ENCODE measurements at places on chromosomes 7 and 10. TPM values are rescaled to one million over a fixed set of nuclear protein-coding genes. Genes with fewer than 3 reads are reported as not detected.

DNA sequence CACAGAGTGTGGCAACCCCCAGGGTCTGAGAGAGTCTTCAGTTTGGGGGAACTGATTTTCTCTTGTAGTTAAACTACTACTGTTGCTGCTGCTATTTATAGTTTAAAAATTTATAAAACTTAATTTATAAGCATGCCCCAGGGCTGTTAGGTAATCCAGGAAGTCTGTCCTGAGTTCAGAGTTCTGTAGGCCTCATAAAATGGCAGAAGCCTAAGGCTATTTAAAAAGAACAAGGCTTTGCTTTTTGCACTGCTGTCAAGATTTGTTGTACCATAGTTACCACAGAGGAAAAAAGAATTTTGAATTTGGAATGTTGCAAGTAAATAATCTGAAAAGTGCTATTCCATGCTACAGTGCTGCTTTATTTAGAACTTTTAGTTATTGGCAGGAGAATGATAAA is 66.1 kb downstream of the AGK start:
- H3K4me1 ChIP-seq, result no peaks in the 10 kb centered on the region
- no peaks in the 10 kb centered on the region for H3K27me3 ChIP-seq
- no peak overlapping the region for H3K27ac ChIP-seq
- H3K36me3 ChIP-seq, result peaks cover 32% of the 10 kb centered on the region
- H3K4me3 ChIP-seq, result no peak overlapping the region

The NAT16 gene
- total RNA-seq, result not detected

The SLIT1 gene
- 0.33 TPM for total RNA-seq

The GRM3 gene
- total RNA-seq, result not detected

- H3K4me1 ChIP-seq, result peaks cover 8% of the 10 kb centered on the region
- DNase-seq, result peak; percentile 90
- H3K27ac ChIP-seq, result peak overlapping the region; percentile 25
- H3K36me3 ChIP-seq, result no peaks in the 10 kb centered on the region
- peaks cover 18% of the 10 kb centered on the region for H3K27me3 ChIP-seq
- peak overlapping the region; percentile 37 for H3K4me3 ChIP-seq
Measured at GRCh38 chr10:132023092-132023811, 41.5 kb upstream of the BNIP3 start.

DNA sequence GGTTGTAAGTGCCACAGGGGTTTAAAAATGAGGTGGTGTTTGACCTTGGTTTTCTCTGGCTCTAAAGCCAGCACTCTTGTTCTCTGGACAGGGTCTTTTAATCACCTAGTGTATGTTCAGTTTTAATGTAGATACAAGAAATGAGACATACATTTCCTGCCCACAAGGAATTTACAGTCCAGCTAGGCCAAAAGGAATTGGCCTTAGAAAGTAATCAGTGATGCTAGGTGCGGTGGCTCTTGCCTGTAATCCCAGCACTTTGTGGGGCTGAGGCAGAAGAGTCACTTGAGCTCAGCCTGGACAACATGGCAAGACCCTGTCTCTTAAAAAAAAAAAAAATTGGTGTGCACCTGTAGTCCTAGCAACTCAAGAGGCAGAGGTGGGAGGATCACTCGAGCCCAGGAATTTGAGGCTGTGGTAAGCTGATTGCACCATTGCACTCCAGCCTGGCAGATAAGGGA is 100.2 kb downstream of the LRMDA start:
- peaks cover 4% of the 10 kb centered on the region for H3K4me1 ChIP-seq
- no peaks in the 10 kb centered on the region for H3K36me3 ChIP-seq
- H3K4me3 ChIP-seq, result no peak overlapping the region
- no peaks in the 10 kb centered on the region for H3K27me3 ChIP-seq

- no peak for DNase-seq
- no peak overlapping the region for H3K4me3 ChIP-seq
- H3K27ac ChIP-seq, result no peak overlapping the region
- H3K36me3 ChIP-seq, result no peaks in the 10 kb centered on the region
- H3K27me3 ChIP-seq, result no peaks in the 10 kb centered on the region
Measured at GRCh38 chr7:21550076-21550475, 7.2 kb downstream of the DNAH11 start.
